Type B pancreatic cell (in vitro differentiated cells): ENCODE measurements at places on chromosomes 6 and 20. TPM values are rescaled to one million over a fixed set of nuclear protein-coding genes. Genes with fewer than 3 reads are reported as not detected.

GRCh38 chr6:111837641-111838500 is 35.4 kb downstream of the FYN start:
- no peak for DNase-seq

DNA sequence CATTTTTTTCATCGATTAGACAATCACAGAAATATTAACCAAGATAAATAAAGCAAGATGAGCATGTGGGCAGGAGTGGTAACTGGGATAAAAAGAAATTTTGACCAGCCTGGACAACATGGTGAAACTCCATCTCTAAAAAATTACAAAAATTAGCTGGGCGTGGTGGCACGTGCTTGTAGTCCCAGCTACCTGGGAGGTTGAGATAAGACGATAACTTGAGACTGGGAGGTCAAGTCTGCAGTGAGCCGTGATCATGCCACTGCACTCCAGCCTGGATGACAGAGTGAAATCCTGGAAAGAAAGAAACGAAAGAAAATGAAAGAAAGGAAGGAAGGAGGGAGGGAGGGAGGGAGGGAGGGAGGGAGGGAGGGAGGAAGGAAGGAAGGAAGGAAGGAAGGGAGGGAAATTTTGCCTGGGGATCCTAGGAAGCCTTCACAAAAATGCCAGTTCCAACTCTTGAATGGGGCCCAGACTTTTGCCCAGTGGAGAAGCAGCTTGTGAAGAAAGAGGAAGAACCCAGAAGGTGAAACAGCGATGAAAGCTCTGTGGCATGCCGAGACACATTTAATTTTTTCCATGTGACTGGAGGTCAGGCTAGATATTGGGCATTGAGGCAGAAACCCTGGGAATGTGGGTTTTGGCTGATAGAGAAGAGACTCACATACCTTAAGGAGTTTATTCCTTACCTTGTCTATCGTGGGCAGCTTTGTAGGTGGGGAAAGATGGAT is 20.3 kb downstream of the CCDC170 start:
- no peak for DNase-seq

NRSN1 gene
- total RNA-seq: 0.17 TPM in 1 of 2 replicates, not detected in the other

DNA sequence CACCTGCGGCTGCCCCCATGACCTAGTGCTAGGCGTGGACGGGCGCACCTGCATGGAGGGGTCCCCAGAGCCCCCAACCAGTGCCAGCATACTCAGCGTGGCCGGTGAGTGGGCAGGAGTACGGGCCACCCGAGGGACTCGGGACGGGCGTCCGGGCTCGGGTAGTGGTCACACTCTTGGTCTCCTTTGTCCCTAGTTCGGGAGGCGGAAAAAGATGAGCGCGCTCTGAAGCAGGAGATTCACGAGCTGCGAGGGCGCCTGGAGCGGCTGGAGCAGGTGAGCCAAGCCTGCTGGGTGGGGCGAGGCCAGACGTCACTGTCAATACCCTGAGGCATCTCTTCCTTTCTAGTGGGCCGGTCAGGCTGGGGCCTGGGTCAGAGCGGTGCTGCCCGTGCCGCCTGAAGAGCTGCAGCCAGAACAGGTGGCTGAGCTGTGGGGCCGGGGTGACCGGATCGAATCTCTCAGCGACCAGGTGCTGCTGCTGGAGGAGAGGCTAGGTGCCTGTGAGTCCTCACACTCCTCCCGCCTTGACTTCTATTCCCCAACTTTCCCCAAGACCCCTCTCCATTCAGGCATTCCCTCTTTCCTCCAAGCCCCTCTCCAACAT is 2.9 kb downstream of the EGFL8 start:
- DNase-seq: no peak

GRCh38 chr20:12217382-12217781 is 299.7 kb downstream of the BTBD3 start:
- no peak for DNase-seq

DNA sequence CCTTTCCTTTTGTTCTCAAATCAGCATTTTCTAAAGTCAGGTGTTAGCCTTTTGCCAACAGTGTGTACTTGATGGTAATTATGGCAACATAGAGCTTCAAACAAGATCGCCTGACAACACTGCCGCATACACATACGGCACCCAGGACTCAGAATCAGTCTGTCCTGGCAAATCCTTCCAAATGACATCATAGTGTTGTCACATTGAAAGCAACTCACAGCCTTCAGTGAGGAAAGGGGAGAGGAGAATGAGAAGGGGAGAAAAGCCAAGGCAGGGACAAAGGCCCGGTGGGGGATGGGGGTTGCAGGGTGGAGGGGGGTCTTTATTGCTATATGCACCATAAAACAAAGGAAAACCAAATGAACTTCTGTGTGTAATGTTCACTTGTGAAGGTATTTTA is 65.7 kb upstream of the PTGIS start:
- no peak for DNase-seq

- no peak for DNase-seq
Observed at GRCh38 chr6:141203902-141204575, 928.7 kb upstream of the GJE1 start.

GRCh38 chr6:151069641-151070040 is 170.1 kb upstream of the AKAP12 start:
- DNase-seq: no peak

C4B gene
- 5.3 and 9.2 TPM in 2 replicates for total RNA-seq

GRCh38 chr6:38459291-38459690 is 180.4 kb downstream of the BTBD9 start:
- DNase-seq: no peak

UST gene
- total RNA-seq: 8.4 and 9.7 TPM in 2 replicates

DNA sequence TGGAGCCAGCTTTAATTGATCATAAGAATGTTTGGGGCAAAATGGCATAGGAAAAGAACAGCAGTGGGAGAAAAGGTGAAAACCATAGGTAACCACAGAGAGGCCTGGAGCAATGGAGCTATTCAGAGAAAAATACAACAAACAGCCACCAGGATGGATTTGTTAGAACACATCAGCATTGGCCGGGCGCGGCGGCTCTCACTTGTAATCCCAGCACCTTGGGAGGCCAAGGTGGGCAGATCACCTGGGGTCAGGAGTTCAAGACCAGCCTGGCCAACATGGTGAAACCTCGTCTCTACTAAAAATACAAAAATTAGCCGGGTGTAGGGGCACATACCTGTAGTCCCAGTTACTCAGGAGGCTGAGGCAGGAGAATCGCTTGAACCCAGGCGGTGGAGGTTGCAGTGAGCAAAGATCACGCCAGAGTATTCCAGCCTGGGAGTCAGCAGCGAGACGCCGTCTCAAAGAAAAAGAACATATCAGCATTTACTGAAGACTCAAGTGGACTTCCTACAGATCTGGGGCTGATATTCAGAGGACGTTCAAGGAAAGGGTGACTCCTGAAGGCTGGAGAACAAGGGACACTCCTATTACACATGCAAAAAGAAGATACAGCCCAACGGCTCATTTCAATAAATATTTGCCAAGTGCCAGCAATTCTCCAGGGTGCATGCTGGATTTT is 20.2 kb downstream of the SNHG17 start:
- no peak for DNase-seq

- DNase-seq: no peak
Observed at GRCh38 chr6:107458672-107459282, 587 bp downstream of the PDSS2 start.

DNA sequence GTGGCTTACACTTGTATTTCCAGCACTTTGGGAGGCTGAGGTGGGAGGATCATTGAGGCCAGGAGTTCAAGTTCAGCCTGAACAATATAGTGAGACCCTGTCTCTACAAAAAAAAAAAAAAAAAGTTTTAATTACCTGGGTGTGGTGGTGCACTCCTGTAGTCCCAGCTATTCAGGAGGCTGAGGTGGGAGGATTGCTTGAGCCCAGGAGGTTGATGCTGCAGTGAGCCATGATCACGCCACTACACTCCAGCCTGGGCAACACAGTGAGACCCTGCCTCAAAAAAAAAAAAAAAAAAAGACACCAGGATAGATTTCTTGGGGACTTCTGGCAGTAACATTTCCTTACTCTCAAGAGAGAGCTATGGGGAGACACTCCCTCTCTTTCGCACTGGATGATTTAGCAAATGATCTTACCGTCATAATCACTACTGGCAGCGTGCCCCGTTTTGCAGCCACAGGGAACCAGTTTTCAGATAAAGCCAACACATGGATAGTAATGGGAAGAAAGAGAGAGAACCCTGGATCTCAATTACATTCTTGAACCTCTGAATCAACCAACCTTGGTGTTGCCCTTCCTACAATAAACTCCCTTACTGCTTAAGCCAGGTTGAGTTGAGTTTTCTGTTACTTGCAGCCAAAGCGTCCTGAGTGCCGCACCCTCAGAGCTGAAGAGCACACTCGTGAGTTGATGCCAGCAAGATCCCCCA is 18.1 kb upstream of the PTPN1 start:
- no peak for DNase-seq

POU5F1 gene
- not detected in 2 replicates for total RNA-seq

DNA sequence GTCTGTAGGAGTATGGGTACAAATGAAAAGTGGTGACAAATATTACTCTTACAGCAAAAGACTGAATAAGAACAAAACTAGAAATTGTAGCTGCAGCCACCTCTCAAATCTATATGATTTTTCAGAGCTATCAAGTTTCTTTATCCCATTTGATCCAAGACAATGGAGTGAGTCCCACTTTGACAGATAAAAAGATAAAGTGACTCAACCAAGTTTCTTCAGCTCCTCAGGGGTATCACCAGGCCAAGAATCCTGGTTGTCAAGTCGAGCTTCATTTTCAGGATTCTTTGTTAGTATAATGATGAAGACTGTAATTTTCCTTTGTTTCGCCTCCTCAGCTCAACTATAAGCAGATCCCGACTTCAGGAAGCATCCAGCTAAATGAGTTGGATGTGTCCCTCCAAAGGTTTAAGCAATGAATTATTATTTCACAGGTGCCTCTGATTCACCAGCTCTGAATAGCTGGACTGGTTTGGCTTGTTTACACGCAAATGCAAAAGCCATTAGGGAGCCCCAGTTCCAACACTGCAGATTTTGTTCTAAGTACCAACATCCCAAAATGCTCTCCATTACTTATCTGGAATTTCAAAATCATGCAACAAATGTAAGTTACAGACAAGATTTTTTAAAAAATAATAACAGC is 238.9 kb downstream of the MAFB start:
- no peak for DNase-seq

GRCh38 chr20:1868856-1869255 is 26.4 kb upstream of the SIRPA start:
- no peak for DNase-seq

DNA sequence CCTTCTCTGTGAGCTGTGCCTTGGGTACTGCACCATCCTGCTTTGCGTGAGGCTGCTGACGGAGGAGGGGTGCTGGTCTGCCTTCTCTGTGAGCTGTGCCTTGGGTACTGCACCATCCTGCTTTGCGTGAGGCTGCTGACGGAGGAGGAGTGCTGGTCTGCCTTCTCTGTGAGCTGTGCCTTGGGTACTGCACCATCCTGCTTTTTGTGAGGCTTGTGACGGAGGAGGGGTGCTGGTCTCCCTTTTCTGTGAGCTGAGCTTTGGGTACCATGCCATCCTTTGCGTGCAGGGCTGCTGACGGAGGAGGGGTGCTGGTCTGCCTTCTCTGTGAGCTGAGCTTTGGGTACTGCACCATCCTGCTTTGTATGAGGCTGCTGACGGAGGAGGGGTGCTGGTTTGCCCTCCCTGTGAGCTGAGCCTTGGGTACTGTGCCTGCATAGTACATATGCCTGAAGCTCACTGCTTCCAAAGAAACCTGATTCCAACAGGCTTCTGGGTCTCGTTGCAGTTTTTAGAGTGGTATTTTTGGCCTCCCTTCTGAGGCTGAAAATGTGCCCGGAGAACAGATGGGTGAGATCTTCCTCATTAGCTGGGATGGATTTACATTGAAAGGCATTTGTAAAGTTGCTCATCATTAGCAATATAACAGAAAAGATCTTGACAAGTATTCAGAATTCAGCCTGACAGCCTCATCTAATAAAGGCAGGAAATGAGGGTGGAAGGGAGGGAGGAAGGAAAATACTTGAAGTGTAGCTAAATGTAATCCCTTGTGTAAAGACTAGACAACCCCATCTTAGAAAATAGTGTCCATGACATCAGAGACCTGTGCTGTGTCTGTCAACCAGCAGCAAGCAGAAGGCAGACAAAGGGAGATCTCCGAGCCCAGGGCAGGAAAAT is 46.8 kb upstream of the UNC93A start:
- DNase-seq: no peak

- DNase-seq: no peak
Observed at GRCh38 chr6:138882369-138883017, 86.6 kb downstream of the ECT2L start.

DNA sequence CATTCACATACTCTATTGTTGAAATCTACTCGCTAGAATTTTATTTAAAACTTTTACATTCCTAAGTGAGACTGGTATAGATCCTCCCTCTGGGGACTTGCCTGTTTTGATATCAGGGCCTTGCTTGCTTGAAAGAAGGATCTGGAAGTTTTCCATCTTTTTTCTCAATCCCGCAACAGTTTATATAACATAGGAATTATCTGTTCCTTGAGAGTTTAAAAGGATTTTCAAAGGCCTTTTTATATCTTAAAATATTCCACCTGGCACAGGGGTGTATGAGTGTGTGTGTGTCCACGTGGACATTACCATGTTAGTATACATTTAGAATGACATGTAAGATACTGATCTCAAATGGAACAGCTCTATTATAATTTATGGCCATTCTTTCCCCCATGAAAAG is 96.3 kb downstream of the TRERF1 start:
- DNase-seq: no peak

GPLD1 gene
- total RNA-seq: 1.2 and 3.8 TPM in 2 replicates

DNA sequence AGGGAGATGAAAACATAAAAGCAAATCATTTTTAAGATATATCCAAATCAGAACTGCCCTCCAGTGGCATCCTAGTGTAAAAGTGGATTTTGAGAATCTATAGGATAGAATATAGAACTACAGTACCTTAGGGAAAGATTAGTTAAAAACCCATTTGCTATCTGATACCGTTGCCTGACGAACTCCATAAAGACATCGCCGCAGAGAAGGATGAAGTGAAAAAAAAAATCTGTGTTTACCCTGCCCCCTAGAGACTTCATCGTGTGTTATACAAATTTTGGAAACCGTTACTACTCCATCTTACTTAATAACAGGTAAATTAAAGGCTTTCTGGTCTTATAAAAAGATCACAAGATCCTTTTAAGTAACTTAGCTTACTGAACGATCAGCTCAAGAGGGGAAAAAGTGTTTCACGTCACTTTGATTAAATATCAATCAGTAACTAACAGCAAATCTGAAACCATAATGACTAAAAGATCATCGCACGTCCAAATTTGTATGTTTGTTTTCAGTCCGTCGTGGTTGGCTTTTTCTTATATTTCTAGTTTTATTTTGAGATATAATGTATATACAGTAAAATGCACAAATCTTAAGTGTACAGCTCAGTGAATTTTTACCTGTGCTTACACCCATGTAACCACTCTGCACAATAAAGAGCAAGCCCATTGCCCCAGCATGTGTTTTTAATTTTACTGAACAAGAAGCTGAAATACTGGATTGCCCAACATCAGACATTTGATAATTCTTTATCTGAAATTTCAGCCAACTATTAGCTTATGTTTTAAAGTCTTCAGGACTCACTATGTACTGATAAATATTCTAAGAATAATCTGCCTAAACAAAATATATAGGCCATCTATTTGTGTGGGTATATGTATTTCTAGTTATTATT is 881 bp upstream of the MCM3 start:
- no peak for DNase-seq

- DNase-seq: no peak
Observed at GRCh38 chr6:143845033-143845432, 1.9 kb downstream of the LTV1 start.

GRCh38 chr6:132592855-132593254 is 3.3 kb upstream of the TAAR5 start:
- no peak for DNase-seq
